CD4-positive, alpha-beta T cell (primary cell): ENCODE measurements at places on chromosomes 2 and 18.

DNA sequence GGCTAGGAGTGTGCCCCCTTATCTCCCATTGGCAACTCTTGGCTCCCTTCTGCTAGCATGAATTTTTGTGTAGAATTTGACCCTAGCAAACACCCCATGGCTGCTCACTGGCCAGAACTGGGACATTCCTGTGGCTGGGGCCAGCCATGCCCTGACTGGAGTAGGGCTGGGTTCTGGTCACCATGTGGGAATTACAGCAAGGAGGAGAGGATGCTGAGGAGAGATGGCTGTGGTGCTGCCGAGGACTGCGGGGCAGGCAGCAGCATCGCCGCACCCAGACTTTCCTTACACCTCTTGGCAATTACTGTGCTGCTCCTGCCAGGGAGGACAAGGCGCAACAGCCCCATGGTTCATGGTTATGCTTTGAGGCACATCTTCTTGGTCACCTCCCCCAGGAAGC, 12.7 kb downstream of the KCNF1 start:
- DNase-seq = no peak

- no peak for DNase-seq
Observed at GRCh38 chr18:51361130-51361860, 163.8 kb upstream of the MEX3C start.

- no peak for DNase-seq
Observed at GRCh38 chr18:57095884-57096283, 51.0 kb upstream of the BOD1L2 start.

DNA sequence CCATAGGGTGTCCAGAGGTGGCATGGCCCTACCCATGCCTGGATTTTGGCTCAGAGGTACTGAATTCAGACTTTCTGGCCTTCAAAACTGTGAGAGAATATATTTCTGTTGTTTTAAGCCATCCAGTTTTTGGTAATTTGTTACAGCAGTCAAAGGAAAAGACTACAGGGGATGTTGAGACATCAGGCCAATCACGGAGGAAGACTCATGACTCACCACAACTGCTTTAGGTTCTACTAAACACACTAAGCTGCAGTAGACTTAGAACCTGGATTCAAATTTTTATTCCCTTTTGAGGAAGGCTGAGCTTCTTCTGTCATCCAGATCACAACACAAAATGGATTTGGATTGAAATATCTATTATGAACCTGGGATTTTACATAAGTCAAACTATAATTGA, 12.0 kb upstream of the C2orf66 start:
- no peak for DNase-seq

DNA sequence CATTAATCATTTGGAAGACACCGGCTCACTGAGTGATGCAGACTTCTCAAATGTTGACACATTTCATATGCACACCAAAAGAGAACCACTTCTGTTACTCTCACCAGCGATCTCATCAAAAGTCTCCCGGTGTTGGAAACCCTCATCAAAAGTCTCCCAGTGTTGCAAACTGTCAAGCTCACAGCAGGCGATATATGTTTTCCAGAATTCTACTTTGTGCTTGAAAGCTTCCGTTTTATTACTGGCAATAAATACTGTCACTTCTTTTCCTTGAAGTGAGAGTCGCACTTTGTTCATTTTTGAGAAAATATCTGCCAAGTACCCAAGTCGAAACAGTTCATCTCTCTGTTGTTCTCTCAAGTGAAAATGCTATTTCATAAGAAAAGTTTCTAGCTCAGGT, 20.5 kb downstream of the MLPH start:
- DNase-seq = no peak

GRCh38 chr2:144659731-144660275, 139.9 kb upstream of the ZEB2 start:
- peak; percentile 17 for DNase-seq

DNA sequence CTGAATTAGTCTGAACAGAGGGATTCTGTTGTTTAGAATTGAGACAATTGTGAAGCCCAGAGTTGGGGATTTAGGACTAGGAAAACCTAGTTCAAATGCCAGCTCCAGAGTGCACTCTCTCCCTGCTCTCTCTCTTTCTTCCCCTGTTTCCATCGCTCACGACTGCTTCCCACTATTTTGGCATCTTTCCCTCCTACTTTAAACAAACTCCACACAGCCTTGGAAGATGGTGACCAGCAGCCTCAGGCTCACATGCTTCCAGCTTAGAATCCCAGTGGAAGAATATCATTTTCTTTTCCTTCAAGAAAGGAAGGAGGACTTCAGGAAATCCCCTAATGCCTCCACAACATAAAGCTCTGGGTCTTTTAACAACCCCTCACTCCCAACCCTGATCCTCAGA, 6.1 kb upstream of the DNMT3A start:
- DNase-seq = no peak

DNA sequence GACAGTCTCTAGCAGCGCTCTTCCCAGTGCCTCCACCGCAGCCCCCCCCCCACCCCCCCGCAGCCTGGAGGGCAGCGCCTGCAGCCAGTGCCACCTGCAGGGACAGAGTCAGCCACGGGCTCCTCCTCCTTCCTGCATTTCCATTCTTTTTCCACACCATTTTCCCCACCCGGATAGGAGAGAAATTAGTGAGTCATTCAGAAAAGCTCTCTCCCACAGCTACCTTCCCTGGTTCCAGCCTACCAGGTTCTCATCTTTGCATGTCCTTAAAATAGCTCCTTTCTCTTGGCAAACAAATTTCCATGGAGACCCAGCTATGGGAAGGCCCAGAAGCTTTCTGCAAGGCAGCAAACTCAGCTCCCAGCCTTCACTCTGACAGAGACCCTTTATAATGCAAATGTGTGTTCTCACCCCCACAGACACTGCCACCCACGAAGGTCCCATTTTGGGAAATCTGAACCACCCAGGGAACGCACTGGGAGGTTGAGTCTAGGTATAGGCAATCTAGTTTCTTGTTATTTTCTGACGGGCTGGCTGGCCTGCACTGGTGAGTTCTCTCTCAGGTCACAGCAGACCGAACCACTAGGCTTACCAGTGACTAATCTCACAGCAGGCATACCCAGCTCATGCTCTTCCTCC, 41.8 kb upstream of the ATG16L1 start:
- no peak for DNase-seq

DNA sequence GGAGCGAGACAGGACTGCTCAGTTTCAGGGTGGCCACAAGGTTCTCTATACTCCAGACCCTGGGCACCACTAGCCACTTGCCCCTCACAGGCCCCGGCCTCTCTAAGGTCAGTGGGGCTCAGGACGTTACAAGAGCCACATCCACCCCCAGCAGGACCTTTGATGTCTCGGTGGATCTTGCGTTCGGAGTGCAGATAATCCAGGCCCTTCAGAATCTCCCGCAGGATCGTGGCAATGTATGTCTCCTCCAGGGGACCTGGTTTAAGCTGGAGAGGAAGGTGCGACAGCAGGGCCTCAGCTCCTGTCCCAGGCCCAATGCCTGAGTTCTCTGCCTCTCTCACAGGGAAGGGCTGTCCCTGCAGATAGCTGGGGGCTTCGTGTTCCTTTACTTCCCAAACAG, 8.4 kb downstream of the STK25 start:
- no peak for DNase-seq

DNA sequence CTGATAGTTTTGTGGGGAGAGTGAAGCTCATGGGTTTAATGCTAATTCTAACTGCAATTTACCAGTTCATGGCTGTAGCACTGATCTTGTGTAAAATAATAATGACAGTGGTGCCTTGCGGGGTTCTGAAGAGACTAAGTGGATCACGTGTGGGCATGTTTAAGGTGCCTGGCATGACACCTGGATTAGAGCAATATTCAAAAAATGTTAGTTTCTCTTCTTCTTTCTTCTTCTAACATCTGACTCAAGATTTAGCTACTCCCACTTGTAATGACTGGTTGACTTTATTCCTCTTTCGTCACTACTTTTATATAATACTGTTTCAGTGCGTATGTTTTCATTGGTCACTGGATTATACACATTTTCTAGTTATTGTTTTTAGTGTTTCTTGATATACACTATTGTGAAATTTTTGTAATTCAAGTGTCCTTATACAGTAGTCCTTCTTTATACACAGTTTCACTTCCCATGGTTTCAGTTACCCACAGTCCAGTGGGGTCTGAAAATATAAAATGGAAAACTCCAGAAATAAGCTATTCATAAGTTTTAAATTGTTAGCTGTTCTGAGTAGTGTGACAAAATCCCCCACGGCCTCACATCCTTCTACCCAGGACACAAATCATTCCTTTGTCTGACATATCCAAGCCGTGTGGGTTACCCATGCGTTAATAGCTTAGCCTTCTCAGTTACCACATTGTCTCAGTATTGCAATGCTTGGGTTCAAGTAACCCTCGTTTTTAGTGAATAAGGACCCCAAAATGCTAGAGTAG, 662.2 kb upstream of the CNTNAP5 start:
- DNase-seq = no peak

- no peak for DNase-seq
Observed at GRCh38 chr2:74528600-74529356, 728 bp downstream of the AUP1 start.

DNA sequence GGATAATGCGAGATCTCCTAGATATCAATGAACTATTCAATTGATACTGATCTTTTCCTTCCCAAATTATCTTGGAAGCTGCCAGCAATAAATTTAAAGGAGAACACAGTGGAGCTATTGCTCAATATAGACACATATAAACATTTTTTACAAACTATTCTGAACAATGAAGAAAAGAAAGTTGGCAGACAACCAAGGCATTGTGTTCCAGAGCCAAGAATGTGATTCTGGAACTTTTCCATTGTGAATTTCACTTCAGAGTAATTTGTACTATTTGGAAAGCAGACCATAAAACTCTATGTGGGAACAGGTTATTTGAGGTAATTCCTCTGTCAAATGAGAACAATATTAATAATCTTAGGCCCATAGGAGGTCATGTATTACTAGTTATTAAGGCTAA, 588.2 kb downstream of the IRS1 start:
- DNase-seq = no peak

DNA sequence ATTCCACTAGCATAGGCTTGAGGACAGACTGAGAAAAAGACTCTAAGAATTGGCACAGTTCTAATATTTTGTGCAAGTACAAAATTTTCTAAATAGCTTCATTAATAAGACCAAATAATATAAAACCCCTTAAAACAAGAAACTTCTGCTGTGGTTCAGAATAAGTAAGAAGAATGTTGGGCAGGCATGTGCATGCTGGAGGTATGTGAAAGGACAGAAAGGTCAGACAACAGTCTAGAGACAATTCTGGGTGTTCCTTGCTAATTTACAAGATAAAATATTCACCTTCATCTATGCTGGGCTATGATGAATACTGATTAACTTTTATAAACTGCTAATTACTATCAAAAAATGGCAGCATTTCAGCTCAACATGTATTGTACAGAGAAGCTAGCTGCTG, 14.9 kb downstream of the CEBPZOS start:
- no peak for DNase-seq

GRCh38 chr18:62678847-62679485, 36.4 kb upstream of the PHLPP1 start:
- DNase-seq = no peak

DNA sequence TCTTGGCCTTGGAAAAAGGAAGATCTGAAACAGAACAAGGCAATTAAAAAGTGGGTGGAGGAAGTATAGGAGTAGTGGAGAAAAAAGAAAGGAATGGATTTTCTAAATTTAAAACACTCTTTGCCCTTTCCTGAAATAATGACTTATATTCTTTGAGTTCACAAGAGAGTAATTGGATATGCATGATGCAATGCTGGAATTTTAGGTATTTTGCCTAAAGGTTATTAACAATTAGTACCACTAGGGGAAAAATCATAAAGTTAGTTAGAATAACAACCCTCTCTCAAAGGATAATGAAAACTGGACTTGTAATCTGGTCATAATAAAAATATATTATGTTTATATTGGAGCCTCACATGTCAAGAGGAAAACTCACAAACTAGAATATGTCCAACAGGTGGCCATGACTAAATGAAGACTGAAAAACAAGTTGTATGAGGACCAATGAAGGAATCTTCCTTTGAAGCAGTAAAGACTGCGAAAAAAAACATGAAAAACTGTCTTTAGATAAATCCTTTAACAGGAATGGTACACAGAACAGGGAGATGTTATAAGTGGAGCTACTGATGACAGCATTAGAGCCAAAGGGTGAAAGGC, 281.8 kb downstream of the NCKAP5 start:
- no peak for DNase-seq

DNA sequence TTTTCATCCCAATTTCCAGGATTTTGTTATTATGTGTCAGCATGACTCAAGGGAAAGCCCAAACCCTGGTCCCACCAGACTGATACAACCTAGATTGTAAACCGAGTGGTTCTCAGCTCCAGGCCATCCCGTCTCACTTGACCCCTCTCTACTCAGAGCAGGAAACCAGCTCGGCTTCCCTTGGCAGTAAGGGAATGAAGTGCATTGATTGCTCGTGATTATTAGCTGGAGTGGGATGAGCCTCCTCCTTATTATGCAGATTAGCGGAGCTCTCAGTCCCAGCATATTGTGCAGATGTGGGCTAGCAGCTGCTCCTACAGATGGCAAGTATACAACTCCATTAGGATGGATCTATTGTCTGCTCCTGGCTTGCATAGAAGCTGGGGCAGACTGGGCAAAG, 167.6 kb downstream of the LNPK start:
- no peak for DNase-seq

GRCh38 chr2:46381871-46382270, 84.7 kb downstream of the EPAS1 start:
- no peak for DNase-seq

DNA sequence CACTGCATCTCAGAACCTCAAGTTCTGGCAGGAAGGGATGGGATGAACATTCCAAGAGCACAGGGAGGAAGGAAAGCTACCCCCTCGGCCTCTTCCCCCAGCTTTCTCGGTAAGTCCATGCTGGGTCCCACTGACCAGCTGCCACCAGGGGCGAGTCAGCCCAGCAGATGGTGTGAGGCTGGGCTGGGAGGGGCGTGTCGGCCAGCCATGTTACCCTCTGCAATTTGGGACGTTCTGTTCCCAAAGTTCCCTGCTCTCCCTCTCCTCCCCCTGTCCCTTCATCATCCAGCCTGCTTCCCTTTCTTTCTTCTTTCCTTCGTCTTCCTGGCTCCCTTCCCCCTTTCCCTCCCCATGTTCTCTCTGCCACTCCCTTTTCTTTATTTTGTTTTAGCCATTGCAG, 74.3 kb upstream of the TNP1 start:
- no peak for DNase-seq

DNA sequence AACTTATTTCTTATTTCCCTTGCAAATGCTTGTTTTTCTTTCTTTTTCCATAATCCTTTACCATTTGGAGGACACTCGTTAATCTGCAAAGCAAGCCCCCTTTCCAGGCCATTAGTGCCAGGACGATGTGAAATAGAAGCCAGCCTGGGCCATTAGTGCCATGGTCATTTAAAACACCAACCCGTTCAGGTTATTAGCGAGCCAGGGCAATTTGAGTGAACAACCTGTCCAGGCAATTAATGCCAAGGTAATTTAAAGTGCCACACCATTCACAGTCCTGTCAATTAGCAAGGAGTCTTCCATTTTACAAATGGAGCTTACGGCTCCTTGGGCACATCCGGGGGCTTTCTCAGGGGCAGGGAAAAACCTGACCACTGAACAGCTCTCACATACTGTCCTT, 370.6 kb downstream of the HRH4 start:
- DNase-seq = no peak

- DNase-seq = no peak
Observed at GRCh38 chr18:68244786-68245185, 470.1 kb downstream of the TMX3 start.

GRCh38 chr2:186575302-186575701, 14.6 kb upstream of the ITGAV start:
- no peak for DNase-seq
